Liver (tissue), 10 donors: ENCODE measurements at places on chromosomes 7 and 10.

DNA sequence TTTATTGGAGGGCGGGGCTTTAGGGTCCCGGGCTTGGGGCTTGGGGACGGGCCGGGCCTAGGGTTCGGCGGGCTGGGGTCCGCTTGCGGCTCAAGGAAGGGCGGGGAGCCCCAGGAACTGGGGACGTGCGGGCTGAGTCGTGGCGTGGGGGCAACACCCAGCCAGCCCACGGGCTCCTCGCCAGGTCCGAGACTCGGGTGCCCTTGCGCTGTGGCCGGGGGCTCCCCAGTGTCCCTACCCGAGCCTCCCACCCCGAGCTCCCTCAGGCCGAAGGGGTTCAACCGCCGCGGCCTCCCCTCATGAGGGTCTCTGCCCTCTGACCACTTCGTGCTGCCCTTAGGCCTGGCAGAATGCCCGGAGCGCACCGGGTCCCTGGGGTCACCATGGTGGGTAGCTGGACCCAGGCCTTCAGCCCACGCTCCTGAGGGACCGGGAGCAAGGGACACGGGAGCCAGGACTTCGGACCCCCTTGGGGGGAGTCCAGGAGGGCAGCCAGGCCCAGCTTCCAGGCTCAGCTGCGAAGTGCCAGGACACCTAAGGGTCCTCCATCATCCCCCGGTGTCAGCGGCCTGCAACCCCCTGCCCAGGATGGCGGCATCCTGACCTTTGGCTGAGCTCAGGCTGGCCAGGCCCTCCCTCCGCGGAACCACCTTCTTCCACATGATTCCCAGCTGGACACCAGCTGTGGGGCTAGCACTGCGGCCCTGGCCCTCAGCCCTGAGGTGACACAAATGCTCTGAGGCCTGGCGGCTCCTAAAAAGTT lies 524 bp upstream of the FUOM start:
- no peak for DNase-seq

DNA sequence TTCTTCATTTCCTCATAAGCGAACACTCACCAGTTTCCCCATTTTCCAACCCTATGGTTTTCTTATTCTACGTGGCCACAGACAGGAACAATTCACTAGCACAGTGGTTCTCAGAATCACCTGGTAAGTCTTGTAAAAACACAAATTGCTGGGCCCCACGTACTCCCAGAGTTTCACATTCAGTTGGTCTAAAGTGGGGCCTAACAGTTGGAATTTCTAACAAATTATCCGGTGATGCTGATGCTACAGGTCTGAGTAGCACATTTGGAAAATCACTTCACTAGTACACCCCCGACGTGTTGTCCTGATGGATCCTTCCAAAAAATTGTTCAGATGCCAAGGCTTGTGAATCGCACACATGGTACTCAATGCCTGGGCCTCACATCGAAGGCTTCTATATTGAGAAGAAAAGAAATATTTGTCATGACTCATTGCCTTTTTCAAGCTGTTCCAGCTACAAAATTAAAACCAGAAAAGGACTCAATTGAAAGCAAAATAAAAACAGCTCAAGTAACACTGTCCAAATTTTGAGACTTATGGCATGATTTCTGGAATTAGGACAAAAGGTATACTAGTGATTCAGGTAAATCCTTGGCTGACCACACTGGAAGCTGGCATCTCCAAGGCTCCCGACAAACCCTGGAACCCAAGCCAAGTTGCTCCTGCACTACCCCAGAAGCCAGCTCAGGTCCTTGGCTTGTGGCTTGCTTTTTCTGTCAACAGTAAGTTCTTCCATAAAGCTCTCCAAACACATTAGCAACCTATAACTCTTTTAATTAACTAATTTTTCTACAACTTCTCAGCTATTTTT lies 12.9 kb upstream of the VIM start:
- DNase-seq = no peak

GRCh38 chr10:101993221-101993620 lies 62.8 kb downstream of the ARMH3 start:
- no peak for DNase-seq

DNA sequence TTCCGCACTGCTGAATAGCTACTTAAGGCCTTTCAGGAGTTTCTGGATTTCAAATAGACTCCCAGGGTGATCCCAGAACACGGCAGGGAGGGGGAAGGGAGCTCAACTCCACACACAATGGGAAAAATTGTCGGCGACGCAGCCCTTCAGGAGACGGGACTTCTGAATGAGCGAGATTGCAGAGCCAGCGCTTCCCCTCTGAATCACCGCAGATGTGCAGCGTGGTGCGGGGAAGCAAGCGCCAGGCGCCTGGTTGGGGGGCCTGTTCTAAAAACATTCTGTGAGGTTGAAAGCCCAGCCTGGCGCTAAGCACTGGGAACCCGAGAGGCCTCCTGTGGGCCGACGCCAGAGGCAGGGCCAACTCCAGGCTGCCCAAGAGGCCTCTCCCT lies 163.3 kb downstream of the MAD1L1 start:
- no peak for DNase-seq

DNA sequence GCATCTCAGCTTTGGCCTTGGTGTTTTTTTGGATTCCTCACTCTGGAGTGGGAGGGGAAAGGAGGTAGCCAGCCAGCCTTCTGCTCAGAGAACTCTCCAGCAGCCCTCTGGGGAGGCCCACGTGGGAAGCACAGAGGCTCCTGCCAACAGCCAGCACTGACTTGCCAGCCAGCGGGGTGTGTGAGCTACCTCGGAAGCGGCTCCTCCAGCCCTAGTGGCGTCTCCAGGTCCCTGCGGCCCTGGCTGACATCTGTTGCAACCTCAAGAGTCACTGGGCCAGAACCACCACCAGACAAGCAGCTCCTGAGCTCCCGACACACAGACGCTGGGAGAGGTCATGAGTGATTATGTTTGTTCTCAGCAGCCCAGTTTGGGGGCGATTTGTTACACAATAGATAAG lies 180.2 kb upstream of the FZD8 start:
- DNase-seq = no peak

DNA sequence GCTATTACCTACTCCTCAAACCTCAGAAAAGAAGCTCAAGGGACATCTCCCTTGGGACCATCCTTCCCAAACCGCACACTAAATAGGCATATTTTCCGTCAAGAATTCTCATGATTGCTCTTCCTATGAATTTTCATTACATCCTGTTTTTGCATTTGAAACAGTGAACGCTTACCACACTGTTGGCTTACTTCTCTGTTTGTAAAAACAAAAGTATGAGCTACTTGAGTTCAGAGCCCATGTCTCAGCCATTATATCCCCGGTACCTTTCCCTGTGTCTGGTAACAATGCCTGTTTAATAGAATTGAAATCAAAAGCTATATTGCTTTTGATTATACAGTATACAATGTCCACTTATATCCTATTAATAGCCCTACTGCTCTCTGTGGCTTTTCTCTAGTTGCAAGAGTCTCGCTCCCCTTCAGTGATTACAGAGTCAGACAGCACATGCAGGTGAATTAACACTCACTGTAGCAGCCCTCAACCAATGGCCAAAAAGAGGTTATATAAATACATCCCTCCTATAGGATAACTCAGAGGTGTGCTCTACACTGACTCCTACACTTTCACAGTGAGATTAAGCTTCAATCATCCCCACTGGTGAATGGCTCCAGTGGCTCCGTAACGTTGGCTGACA lies 264.4 kb downstream of the SORCS1 start:
- no peak for DNase-seq

DNA sequence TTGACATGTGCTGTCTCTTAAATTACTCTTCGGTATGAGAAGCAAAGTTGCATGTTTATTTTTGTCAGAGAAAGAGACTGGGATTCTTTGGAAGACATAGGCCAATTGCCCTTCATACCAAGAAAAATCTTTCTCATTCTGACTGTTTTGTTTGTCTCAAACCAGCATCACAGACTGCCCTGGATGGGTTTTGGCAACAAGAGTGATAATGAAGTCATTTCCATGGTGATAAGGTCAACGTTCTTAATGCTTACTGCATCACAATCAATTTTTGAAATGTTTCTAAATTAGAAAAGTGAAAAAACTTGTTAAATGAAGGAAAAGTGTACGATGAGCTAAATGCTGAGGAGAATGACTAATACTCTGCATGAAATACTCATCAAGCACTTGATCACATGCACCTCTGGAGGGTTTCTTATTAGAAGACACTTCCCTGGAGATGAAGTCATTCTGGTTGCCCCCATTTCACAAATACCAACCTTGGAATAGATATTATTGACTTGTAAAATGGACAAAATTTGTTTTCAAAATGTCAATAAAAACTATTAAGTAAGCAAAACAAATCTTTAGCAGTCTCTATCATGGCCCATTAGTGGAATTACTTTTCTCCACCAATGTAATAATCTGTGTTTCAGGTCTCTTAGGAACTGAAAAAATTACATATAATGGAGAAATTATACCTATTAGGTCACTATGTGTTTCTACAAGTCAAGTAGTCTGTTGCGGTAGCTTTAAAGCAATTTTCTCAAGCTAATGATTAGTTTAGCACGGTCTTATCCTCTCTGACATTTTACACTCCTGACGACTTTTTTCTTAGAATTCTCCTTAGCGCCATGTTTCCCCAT lies 19.9 kb upstream of the SEC61G start:
- DNase-seq = no peak

DNA sequence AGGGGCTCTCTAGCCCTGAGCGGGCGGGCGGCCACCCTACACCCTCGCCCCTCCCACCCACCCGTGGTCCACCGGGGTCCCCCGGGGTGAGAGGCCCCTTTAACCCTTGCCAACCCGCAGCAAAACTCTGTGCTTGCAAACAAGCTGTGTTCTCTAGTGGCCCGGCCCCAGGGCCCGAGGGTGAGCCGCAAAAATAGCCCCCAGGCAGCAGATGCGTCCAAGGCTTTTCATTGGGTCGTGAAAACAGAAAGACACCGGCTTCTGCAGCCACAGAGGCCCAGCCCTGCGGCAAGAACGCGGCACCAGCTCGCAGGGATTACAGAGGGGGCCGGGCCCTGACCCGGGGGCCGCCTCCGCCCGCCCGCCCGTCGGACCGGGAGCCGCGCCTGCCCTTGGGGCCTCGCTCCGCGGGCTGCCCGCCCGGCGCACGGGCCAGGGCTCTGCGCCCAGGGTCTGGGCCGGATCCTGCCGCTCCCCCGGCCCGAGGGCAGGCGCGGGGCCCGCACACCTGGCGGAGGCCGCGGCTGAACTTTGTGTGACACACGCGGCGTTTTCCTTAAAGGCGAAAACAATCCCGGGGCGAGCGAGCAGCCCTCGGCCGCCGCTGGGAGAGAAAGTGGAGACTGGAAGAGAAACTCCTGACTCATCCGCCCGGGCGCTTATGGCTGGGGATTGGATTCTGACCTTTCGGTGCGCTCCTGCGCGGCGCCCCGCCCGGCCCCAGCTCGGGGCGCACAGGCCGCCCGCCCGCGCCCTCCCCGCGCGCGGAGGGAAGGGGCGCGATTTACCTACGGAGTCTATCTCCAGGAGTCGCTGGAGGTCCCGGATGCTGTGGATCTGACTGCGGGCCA lies 2.8 kb downstream of the PDGFA start:
- DNase-seq = no peak

DNA sequence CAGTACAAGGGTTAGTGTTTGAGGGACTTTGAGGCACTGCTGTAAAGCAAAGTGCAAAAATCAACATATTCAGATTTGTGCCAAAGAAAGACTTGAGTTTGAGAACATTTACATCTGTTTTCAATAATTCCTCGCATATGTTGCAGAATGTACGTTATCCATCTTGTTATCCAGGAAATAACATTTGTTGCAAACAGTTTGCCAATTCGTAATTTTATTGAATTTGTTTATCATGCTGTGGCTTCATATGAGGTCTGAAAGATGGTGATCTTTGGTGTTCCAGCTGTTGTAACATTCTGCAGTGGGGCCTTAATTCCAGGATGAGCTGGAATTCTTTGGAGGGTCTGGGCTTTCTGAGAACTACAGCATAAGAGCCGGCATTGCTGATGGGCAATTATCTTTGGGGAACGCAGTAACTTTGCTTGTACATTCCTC lies 396.2 kb downstream of the LRMDA start:
- no peak for DNase-seq

- no peak for DNase-seq
These were observed 232.0 kb upstream of the NRP1 start for GRCh38 chr10:33566426-33566825.

DNA sequence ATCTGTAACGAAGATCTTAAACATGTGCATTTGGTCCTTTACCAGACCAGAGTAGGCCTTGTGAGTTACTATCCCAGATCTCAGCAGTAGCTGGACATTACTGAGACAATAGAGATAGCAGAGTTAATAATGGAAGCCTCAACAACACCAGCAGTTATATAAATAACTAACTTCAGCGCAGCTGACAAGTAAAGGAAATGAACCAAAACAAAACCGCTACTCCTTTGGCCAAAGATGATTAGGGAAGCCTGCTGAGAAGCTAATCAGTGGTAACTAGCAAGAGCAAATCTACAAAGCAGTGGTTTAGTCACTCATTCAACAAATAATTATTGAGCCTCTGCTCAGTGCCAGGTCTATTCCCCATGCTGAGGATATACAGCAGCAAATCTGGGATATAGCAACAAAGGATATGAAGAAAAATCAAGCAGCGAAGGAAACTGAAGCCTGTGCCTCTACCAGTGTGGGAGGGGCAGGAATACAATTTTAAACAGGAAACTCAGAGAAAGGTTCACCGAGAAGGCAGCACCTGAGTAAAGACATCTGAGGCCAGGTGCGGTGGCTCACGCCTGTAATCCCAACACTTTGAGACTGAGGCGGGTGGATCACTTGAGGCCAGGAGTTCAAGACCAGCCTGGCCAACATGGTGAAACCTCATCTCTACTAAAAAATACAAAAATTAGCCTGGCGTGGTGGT lies 103.6 kb downstream of the ELMO1 start:
- DNase-seq = no peak

- DNase-seq = no peak
These were observed 14.9 kb upstream of the CRCP start for GRCh38 chr7:66099551-66100407.

- no peak for DNase-seq
These were observed 6.9 kb downstream of the SNX10 start for GRCh38 chr7:26298472-26299058.

- DNase-seq = no peak
These were observed 55.7 kb downstream of the HSPA12A start for GRCh38 chr10:116686632-116687031.

DNA sequence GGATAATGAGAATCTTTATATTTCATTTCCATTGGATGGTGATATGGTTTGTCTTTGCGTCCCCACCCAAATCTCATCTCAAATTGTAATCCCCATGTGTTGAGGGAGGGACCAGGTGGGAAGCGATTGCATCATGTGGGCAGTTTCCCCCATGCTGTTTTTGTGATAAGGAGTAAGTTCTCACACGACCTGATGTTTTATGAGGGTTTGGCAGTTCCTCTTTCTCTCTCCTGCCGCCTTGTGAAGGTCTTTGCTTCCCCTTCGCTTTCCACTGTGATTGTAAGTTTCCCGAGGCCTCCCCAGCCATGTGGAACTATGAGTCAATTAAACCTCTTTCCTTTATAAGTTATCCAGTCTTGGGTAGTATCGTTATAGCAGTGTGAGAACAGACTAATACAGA lies 59.4 kb downstream of the MTPN start:
- no peak for DNase-seq

GRCh38 chr10:129174232-129175014 lies 292.6 kb upstream of the MGMT start:
- DNase-seq = no peak

GRCh38 chr10:79249186-79250121 lies 97.8 kb upstream of the PPIF start:
- DNase-seq = no peak
